Lung microvascular endothelial cell (primary cell): ENCODE measurements at places on chromosomes 13 and 19. TPM values are rescaled to one million over a fixed set of nuclear protein-coding genes. Genes with fewer than 3 reads are reported as not detected.

Gene PIN1
- total RNA-seq, result 81.1 and 95.8 TPM in 2 replicates

Gene TSKS
- total RNA-seq, result under 0.01 TPM in 2 replicates

Gene MARCHF2
- total RNA-seq, result 112 and 164 TPM in 2 replicates

Gene OR7C1
- total RNA-seq, result not detected in 2 replicates

Gene KL
- under 0.01 TPM in 2 replicates for total RNA-seq

Gene RGCC
- 27.6 and 144 TPM in 2 replicates for total RNA-seq

Gene ADM5
- 0.22 and 0.40 TPM in 2 replicates for total RNA-seq

Gene ZNF491
- total RNA-seq, result 0.65 and 1.4 TPM in 2 replicates

Gene PRODH2
- not detected in 2 replicates for total RNA-seq

Gene RXFP2
- total RNA-seq, result not detected in 2 replicates

Gene S1PR5
- under 0.01 TPM in 2 replicates for total RNA-seq

Gene CGB5
- not detected in 2 replicates for total RNA-seq
